Stimulated activated CD4-positive, alpha-beta T cell treated with anti-CD3 and anti-CD28 coated beads, Interleukin-2, amount 100 ng/mL, for 4 hours (primary cell): ENCODE measurements at places on chromosomes 2 and 18.

- no peak for DNase-seq
These were observed 88.4 kb upstream of the RGPD4 start for GRCh38 chr2:107738266-107738665.

DNA sequence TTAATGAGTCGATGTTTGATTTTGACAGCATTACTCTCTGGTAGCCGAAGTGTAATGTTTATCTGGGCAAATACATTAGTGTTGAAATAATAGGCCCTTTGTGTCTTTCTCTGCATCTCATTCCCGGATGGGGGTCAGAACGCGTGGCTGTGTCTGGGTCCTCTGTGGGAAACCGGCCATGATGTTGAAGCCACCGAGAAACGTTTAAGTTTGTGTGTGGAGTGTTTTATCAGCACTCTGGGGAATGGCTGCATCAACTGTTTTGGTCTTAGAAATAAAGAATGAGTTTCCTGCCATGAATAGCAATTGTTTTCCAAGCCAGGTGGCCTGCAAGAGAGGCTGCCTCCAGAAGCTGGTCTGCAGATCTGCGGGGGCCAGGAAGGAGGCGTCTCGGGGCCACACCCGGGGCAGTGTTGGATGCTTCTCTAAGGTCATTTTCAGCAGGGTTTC is 69.7 kb downstream of the RNF144A start:
- no peak for DNase-seq

DNA sequence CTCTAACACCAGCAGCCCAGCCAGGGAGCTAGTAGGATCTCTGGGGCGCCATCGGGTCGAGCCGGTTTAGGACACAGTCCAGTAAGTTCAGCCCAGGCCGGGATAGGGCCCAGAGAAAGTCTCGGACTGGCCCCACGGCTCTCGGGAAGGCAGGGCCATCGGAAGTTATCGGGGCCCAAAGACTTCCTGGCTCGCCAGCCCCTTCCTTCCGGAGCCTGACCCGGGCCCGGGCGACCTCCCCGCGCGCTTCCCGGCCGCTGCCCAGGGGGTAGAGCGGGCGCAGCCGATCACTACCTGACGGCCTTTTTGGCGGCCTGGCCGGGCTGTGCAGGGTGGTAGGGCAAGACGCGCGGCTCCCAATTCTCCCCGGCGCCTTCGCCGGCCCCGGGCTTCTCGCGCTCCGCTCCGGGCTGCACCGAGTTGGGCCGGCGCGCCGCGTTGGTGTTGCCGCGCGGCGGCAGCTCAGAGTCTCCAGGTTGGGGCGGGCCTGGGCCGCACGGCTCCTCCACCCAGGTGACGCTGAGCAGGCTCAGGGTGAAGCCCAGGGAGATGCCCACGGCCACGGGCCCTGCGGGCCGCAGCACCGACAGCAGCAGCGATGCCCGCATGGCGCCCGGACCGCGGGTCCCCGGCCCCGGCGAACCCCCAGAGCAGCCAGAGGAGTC is 546 bp downstream of the CHPF start:
- DNase-seq: no peak

- no peak for DNase-seq
These were observed 427.8 kb downstream of the NR4A2 start for GRCh38 chr2:155904720-155905119.

DNA sequence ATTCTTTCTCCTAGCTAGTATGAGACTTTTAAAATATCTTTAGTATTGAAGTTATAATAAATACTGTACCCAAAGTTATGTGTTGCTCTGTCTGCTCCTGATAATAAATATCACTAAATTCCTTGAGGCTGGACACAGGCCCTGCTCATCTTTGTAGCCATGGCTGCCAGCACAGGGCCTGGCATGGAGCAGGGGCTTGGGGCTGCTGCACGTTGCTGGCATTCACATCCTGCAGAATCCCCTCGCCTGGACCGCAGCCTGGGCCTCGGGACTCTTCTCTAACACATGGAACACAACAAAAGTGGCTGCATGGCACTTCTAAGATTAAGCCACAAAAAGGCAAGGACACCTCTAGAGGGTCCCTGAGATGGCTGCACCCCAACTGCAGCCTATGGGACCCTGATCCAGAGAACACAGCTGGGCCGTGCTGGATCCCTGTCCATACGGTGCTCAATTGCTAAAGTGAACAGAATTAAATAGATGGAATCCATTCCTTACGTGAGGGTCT is 477.5 kb upstream of the MYT1L start:
- no peak for DNase-seq

DNA sequence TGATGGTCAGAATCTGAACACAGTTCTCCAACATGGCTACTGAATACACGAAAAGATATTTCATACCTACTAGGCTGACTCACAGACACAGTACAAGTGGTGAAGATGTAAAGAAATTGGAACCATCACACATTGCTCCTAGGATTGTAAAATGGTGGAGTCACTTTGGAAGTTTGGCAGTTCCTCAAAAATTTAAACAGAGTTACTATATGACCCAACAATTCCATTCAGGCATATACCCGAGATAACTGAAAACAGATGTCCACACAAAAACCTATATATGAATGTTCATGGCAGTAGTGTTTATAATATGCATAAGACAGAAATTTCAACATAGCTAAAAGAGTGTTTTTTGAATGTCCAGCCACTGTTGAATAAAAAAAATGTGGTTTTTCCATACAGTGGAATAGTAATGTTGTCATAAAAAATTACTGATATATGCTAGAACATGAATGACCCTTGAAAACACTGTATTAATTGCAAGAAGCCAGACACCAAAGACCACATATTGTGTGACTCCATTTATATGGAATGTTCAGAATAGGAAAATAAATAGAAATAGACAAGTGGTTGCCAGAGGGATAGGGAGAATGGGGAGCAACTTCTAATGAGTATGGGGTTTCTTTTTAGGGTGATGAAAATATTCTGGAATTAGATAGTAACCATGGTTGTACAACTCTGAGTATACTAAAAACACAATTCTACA is 10.1 kb downstream of the RMP24 start:
- DNase-seq: no peak

GRCh38 chr2:163637871-163638270 is 97.9 kb downstream of the FIGN start:
- no peak for DNase-seq
